CD4-positive, CD25-positive, alpha-beta regulatory T cell (primary cell): ENCODE measurements at places on chromosomes 5 and 9.

DNA sequence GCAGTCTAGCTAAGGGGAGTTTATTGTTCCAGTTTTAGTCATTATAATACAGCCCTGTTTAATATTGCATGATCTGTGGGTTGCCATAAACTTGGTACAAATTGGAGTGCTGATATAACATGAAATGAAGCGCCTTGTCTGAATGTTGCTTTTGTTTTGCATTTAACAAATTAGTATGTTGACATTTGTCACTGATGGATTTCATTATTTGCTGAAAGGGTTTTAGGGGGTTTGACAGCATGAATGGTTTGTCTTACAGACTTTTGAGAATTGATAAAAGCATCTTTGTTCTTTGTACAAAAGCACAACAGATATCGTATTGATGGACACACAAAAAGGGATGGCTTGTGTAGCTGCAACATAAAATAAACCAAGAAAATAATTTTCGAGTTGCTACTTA lies 178.3 kb downstream of the AOPEP start:
- no peak overlapping the region for H3K4me3 ChIP-seq
- no peaks in the 10 kb centered on the region for H3K4me1 ChIP-seq
- no peaks in the 10 kb centered on the region for H3K27me3 ChIP-seq
- H3K36me3 ChIP-seq, result no peaks in the 10 kb centered on the region

DNA sequence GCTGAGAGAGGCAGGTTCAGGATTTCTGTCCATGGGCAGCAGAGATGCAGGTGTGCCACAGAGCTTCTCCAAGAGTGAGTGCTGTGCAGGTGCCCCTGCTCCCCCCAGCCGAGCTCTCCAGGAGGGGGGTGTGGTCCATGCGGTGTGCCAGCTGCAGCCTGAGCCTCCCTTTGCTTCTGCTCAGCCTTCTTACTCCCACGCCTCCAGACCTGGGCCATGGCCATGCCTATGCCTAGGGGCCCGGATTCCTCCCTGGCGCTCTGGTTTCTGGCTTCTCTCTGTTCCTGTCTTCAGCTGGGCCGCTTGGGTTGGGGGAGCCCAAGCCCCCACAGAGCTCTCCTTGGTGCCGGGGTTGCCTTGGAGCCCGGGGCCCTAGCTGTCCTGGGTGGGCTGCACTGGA lies 133.3 kb downstream of the CACNA1B start:
- no peaks in the 10 kb centered on the region for H3K4me1 ChIP-seq
- H3K4me3 ChIP-seq, result no peak overlapping the region
- H3K36me3 ChIP-seq, result no peaks in the 10 kb centered on the region
- H3K27me3 ChIP-seq, result no peaks in the 10 kb centered on the region
- DNase-seq, result no peak

DNA sequence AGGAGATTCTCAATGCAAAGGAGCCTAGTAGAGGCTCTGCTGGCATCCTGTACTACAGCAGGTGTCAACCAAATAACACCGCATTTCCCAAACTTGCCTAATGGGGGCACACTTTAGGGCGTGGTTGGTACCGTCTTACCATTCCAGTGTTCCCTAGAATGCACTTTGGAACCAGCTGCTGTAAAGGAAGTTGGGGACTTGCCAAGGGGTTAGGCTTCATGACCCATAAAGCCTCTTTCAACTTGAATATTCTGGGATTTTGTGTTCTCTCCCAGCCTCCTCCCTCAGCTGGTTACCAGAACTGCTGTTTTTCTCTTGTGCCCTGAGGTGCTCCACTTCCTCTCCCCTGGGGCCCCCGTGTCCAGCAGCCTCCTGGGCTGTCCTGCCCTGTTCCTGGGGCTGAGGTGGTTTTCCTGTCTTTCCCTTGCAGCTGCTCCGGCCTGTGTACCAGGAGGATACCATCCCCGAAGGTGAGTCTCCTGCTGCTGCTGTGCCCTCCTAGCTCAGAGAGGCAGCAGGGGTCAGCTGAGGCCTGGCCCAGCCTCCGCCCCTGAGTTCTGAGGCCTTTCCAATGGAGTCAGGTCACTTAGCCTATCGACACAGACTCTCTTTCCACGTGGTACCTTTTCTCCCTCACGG lies 44.7 kb downstream of the RGS3 start:
- peaks cover 20% of the 10 kb centered on the region for H3K4me1 ChIP-seq
- no peak overlapping the region for H3K4me3 ChIP-seq
- no peaks in the 10 kb centered on the region for H3K27me3 ChIP-seq
- no peaks in the 10 kb centered on the region for H3K36me3 ChIP-seq
- H3K27ac ChIP-seq, result no peak overlapping the region
- DNase-seq, result no peak

DNA sequence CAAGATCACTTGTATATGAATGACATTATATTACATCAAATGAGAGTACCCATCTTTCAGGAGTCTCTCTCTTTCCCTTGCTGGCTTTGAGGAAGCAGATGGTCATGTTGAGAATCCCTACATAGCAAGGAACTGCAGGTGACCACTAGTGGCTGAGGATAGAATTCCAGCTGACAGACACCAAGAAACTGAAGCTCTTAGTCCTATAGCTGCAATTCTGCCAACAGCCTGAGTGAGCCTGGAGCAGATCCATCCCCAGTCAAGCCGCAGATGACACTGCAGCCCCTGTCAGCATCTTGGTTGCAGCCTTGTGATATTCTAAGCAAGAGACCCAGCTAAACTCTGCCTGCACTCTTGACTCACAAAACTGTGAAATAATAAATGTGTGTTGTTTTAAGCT lies 531.5 kb downstream of the CSNK1G3 start:
- DNase-seq, result no peak
- H3K36me3 ChIP-seq, result no peaks in the 10 kb centered on the region
- no peaks in the 10 kb centered on the region for H3K4me1 ChIP-seq
- H3K27me3 ChIP-seq, result no peaks in the 10 kb centered on the region

- no peaks in the 10 kb centered on the region for H3K4me1 ChIP-seq
- no peaks in the 10 kb centered on the region for H3K36me3 ChIP-seq
These were observed 60.0 kb downstream of the HRH2 start for GRCh38 chr5:175717837-175718236.

DNA sequence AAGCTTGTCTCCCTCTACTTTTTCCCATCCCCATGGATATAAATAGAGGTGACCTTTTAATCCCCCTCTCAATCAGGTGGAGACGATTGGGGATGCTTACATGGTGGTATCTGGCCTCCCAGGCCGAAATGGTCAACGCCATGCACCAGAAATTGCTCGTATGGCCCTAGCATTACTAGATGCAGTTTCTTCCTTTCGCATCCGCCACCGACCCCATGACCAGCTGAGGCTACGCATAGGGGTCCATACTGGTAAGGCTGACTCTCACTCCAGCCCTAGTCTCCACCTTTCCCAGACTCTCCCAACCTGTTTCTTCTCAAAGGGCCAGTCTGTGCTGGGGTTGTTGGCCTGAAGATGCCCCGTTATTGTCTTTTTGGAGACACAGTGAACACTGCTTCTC lies 3.6 kb downstream of the SPAG8 start:
- no peak overlapping the region for H3K27ac ChIP-seq
- H3K4me1 ChIP-seq, result peaks cover 19% of the 10 kb centered on the region
- no peak overlapping the region for H3K4me3 ChIP-seq
- no peaks in the 10 kb centered on the region for H3K27me3 ChIP-seq

GRCh38 chr9:88237479-88237961 lies 99.2 kb upstream of the SPATA31C2 start:
- DNase-seq, result no peak
- H3K4me3 ChIP-seq, result no peak overlapping the region
- H3K36me3 ChIP-seq, result no peaks in the 10 kb centered on the region
- H3K4me1 ChIP-seq, result peaks cover 5% of the 10 kb centered on the region
- H3K27ac ChIP-seq, result no peak overlapping the region

DNA sequence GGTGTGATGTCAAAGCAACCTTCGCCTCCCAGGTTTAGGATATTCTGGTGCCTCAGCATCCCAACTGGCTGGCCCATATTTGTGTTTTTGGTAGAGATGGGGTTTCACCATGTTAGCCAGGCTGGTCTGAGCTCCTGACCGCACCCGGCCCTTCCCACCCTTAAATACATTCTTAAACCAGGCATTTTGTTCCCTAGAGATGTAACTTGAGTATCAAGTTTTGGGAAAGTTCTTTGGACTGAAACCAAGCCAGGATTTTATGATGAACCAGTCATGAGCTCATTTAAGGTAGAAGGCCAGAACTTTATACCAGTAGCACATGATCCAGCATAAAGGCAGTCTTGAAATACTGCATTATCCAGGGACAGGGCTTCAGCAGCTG lies 3.5 kb downstream of the RPL7A start:
- no peak for DNase-seq
- peaks cover 30% of the 10 kb centered on the region for H3K4me1 ChIP-seq
- H3K27ac ChIP-seq, result no peak overlapping the region
- peaks cover 43% of the 10 kb centered on the region for H3K36me3 ChIP-seq
- H3K27me3 ChIP-seq, result no peaks in the 10 kb centered on the region

DNA sequence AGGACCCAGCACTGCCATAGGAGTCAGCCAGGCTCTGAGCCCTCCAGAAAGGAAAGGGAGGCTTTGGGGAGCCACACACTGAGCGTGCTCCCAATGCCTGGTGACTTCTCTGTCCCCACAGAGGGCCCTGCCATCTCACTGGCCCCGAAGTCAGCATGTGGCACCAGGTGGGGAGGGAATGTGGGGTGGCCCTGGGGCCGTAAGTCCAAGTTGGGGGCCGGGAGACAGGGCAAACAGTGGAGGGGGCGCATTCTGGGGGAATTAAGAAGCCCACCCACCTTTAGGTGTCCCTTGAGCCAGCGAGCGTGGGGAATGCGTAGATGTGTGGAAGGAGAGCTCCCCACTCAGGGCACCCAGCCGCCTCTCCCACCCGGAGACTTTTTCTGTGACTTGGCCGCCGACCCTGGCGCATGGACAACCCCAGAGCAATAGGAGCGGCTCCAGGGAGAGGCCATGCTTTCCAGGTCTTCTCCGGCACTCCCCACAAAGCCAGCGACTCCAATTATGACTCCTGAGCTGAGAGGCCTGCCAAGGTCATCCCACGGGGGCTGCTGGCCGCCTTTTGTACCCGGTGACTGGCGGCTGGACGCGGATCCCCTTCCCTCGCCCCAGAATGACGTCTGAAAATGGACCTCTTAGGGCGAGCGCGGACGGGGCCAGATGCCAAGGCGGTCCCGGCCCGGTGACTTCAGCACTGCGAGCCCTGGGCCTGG lies 9.8 kb downstream of the IRX1 start:
- H3K4me1 ChIP-seq, result no peaks in the 10 kb centered on the region
- no peak for DNase-seq
- H3K4me3 ChIP-seq, result no peak overlapping the region
- H3K27me3 ChIP-seq, result peaks cover 6% of the 10 kb centered on the region
- no peaks in the 10 kb centered on the region for H3K36me3 ChIP-seq

DNA sequence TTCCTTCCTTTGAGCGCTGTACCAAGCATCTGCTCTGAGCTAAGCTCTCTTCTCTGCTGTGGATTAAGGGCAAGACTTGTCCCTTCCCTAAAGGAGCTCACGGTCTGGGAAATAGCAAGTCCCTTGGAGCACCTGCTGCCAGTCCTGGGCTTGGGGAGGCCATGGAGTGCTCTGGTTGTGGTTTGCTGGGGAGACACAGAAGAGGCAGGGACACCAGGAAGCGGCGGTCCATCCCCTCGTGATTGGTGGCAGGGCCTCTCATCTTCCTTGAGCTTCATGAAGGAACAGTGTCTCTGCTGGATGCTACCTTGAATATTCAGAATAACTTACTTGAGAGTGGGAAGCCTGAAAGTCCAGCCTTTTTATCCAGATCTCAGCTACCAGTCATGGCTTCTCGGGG lies 35.3 kb downstream of the COL5A1 start:
- no peaks in the 10 kb centered on the region for H3K36me3 ChIP-seq
- H3K4me1 ChIP-seq, result no peaks in the 10 kb centered on the region
- H3K27me3 ChIP-seq, result no peaks in the 10 kb centered on the region
- DNase-seq, result no peak

DNA sequence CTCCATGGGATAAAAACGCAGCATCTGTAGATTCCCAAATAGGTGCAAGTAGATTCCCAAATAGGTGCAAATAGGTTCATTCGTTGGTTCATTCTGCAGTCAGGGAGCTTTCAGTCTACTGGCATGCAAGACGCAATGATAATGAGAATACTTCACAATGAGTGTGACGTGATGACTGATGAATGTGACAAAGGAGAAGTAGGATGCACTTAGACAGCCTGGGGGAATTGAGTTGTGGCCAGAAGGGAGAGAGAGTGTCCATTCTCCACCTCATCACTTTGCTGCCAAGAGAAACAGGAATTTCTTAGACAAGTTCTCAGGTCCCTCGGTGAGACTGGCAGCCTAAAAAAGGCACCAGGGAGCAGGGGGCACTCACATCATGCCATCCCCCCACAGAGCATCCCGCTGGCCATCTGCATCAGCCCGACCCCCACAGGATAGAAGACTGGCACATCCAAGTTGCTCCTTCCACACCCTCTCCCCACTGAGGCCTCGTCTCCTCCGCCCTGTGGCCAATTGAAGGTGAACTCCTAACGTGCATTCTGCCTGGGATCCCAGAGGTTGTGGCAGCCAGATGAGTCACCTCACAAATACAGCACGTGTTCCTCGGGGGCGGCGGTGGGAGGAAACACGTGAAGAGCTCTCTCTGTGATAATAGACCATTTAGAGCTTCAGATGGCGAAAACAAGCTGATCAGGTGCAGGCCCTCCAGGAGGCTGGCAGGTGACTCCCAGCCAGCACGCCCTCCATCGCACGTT lies 19.9 kb upstream of the KCNIP1 start:
- H3K4me3 ChIP-seq, result no peak overlapping the region
- H3K27me3 ChIP-seq, result peaks cover 2% of the 10 kb centered on the region
- H3K4me1 ChIP-seq, result no peaks in the 10 kb centered on the region
- H3K36me3 ChIP-seq, result no peaks in the 10 kb centered on the region
- DNase-seq, result no peak
